ENCODE measurements at places on chromosomes 2 and 18. TPM values are rescaled to one million over a fixed set of nuclear protein-coding genes. Genes with fewer than 3 reads are reported as not detected.

DNA sequence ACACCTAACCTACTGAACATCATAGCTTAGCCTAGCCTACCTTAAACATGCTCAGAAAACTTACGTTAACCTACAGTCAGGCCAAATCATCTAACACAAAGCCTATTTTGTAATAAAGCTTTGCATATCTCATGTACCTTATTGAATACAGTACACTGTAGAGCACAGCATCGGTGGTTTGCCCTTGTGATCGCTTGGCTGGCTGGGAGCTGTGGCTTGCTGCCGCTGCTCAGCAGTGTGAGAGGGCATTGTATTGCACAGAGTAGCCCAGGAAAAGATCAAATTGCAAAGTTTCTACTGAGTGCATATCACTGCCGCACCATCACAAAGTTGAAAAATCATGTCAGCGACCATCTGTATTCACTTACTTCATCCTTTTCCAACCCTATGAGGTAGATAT is 62.3 kb upstream of the NCK2 start:
- no peaks in the 10 kb centered on the region for H3K27me3 ChIP-seq
- no peaks in the 10 kb centered on the region for H3K4me1 ChIP-seq
- no peak for DNase-seq
- no peak overlapping the region for H3K4me3 ChIP-seq
- no peak overlapping the region for H3K27ac ChIP-seq
- H3K36me3 ChIP-seq, result no peaks in the 10 kb centered on the region

DNA sequence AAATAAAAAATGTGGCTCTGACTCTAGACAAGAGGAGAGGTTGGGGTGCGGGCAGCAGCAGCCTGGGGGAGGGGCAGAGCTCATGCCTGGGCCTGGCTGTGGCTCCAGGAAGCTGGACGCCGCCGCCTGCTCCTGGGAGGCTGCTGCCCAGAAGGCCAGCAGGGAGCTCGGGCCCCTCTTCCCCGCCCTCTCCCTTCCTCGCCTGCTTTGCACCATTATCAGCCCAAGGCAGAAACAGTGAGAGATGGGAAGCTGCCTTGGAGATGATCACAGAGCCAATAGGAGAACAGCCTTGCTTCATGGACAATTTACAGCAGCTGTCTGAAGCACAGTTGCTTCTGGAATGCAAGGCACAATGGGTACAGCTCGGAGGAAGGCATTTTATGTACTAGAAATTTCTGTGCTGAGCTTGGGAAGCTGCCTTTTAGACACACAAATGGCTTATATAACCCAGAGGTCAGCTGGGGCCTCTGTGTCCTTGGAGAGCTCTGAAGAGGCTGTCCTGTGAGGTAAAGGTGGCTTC is 55.3 kb upstream of the AFF3 start:
- no peaks in the 10 kb centered on the region for H3K36me3 ChIP-seq
- peak; percentile 72 for DNase-seq
- H3K4me3 ChIP-seq, result no peak overlapping the region
- H3K27me3 ChIP-seq, result no peaks in the 10 kb centered on the region
- H3K27ac ChIP-seq, result peak overlapping the region; percentile 76
- H3K4me1 ChIP-seq, result peaks cover 15% of the 10 kb centered on the region

GRCh38 chr2:121071034-121071504 is 213.9 kb downstream of the TFCP2L1 start:
- H3K4me3 ChIP-seq, result no peak overlapping the region
- H3K27me3 ChIP-seq, result no peaks in the 10 kb centered on the region
- H3K36me3 ChIP-seq, result no peaks in the 10 kb centered on the region
- peak; percentile 50 for DNase-seq
- no peak overlapping the region for H3K27ac ChIP-seq

- no peaks in the 10 kb centered on the region for H3K36me3 ChIP-seq
- no peaks in the 10 kb centered on the region for H3K27me3 ChIP-seq
- H3K4me3 ChIP-seq, result no peak overlapping the region
- no peaks in the 10 kb centered on the region for H3K4me1 ChIP-seq
- no peak for DNase-seq
- no peak overlapping the region for H3K27ac ChIP-seq
Observed at GRCh38 chr2:174873471-174873870, 109.2 kb upstream of the CHRNA1 start.

DNA sequence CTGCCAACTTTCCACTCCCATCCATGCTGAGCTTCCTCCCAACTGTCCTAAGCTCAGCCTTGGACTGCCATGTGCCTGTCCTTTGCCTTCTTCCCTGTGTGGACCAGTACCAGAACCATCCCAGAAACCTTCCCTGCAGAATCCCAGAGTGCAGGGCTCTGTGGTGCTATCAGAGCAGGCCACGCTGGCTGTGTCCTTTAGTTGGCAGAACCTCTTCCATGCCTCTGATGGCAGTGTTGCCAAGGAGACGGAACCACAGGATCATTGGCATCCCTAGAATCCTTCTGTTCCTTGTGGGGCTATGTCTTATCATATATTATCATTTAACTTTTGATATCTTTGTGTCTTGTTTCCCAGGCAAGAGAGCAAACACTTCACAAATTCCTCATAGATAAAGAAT is 73.0 kb upstream of the NOSTRIN start:
- H3K36me3 ChIP-seq, result no peaks in the 10 kb centered on the region
- DNase-seq, result no peak
- no peaks in the 10 kb centered on the region for H3K27me3 ChIP-seq
- no peaks in the 10 kb centered on the region for H3K4me1 ChIP-seq

DNA sequence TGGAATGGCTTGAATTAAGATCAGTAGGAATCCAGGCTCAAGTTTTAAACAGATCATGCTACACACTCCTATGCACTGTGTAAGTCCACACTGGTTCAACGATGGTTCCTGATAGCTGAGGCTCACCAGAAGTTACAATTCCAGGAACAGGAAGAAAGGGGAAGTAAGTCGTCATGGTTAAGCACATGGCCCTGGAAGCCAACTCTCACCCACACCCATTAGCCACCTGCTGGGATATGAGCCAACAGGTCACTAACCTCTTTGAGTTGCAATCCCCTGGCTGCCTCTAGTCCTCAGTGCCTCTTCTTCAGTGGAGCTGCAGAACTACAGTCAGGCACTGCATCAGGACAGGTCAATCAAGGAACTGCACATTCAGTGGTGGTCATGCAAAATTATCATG is 133.5 kb downstream of the TMEM182 start:
- H3K27ac ChIP-seq, result no peak overlapping the region
- DNase-seq, result no peak
- no peaks in the 10 kb centered on the region for H3K27me3 ChIP-seq
- no peak overlapping the region for H3K4me3 ChIP-seq
- no peaks in the 10 kb centered on the region for H3K4me1 ChIP-seq

DNA sequence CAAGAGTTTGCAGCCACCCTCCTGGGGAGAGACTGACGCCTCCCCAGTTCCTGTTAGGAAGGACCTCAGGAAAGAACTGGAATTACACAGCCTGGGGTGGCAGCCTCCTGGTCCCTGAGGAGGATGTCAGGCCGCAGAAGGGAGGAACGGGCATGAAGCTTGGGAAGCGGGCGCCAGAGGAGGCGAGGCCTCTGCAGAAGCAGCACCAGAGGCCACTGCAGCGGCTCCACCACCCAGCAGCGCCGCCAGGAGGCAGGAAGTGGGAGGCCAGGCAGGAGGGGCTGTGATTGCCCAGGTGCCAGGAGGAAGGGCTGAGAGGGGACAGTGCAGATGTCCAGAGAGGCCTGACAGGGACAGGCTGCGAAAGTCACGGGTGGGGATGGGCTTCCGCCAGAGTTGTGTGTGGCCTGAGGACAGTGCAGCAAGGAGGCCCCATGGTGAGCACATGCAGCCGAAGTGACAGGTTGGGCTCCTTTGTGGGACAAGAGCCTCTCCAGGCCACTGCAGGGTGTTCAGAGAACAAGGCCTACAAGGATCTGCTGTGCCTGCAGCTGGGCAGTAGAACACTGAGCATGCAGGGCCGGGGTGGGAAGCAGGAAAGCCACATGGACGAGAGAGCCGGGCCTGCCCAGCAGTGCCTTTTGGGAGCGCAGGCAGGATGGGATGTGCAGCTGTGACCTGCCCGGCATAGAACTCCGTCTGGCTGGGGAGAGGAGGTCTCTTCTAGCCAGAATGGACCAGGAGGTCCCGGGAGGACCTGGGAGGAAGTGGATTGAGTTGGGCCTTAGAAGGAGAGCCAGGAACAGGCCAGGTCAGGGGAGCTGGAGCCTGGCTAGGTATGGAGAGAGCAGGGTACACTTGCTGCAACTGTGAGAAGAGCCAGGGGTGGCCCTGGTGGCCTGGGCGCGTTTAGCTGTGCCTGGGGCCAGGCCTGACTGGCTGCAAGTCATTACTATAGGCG is 39.1 kb upstream of the ALPP start:
- H3K4me1 ChIP-seq, result no peaks in the 10 kb centered on the region
- H3K27me3 ChIP-seq, result no peaks in the 10 kb centered on the region
- H3K36me3 ChIP-seq, result no peaks in the 10 kb centered on the region

- no peaks in the 10 kb centered on the region for H3K27me3 ChIP-seq
- DNase-seq, result no peak
- H3K36me3 ChIP-seq, result no peaks in the 10 kb centered on the region
- no peaks in the 10 kb centered on the region for H3K4me1 ChIP-seq
- no peak overlapping the region for H3K4me3 ChIP-seq
Observed at GRCh38 chr2:205883965-205884364, 201.7 kb downstream of the NRP2 start.

DNA sequence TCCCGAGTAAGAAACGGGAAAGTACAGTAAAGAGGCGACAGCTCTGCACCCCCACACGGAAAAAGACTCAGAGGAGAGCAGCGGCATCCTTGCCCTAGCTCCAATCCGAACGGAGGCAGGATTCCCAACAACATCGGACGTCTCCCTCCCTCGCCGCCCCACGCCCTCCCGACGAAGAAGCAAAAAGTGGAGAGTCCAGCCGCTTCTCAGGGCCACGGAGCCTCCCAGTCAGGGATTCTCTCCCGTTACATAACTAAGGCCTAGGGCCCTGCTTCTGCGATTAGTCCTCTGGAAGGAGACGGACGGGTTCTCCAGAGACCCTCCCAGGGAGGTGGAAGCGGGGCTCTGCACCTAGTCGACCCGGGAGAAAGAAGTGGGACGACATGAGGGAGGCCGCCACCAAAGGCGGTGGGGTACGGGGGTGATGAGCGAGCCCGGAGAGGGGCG is 587 bp downstream of the SUMO1 start:
- H3K27ac ChIP-seq, result peak overlapping the region; percentile 96
- peaks cover 5% of the 10 kb centered on the region for H3K4me1 ChIP-seq
- DNase-seq, result peak; percentile 13
- peak overlapping the region; percentile 84 for H3K4me3 ChIP-seq

DNA sequence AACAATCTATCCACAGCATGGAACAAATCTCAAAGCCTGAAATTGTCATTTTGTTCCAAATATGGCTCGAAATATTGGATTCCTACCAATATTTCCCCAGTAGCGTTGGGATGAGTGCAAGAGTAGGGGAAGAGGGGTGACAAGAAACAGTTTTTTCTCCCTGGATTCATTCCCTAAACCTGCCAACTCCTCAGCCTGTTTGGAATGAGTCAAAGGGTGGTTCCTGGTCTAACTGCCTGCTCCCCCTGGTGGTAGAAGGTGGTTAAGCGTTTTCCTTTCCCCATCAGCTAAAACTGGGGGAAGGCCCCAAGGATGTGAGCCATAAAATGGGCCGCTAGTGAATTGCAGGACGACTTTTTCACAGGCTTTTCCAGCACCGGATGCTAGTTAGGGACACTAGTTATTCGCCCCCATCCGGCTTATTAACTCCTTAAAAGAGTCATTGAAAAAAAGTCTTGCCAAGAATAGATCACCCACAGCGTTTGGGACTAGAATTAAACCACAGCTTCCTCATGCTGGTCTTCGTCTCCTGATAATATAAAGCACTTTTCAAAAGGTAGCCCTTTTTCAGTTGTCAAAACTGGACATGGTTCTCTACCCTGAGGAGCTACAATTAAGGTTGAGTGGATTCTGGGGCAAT is 72.5 kb downstream of the DHRS9 start:
- peak; percentile 35 for DNase-seq
- H3K27me3 ChIP-seq, result no peaks in the 10 kb centered on the region
- no peak overlapping the region for H3K27ac ChIP-seq
- no peaks in the 10 kb centered on the region for H3K4me1 ChIP-seq

GRCh38 chr2:208036357-208036756 is 11.0 kb upstream of the PLEKHM3 start:
- DNase-seq, result no peak
- no peak overlapping the region for H3K4me3 ChIP-seq
- H3K4me1 ChIP-seq, result no peaks in the 10 kb centered on the region
- no peak overlapping the region for H3K27ac ChIP-seq

DNA sequence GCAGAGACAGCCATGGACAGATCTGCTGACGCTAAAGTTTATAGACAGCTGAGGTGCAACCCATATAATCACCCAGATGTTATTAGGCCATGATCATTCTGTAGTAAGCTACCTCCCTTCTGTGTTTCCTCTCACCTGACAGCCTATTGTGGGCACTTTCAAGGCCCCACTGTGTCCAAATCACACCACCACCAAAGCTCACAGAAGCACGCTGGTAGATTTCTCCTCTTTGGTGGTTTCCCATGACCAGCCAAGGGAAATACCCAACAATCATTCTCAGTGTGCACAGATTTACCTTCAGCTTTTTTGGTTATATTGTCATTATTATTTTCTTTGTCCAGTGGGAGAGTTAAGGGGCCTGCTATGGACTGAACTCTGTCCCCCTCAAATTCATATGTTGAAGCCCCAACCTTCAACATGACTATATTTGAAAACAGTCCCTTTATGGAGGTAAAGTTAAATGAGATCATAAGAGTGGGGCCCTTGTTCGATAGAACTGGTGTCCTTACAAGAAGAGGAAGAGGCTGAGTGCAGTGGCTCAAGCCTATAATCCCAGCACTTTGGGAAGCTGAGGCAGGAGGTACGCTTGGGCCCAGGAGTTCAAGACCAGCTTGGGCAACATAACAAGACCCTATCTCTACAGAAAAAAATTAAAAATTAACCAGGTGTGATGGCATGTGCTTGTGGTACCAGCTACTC is 74.0 kb upstream of the MSH6 start:
- no peaks in the 10 kb centered on the region for H3K27me3 ChIP-seq
- H3K4me3 ChIP-seq, result no peak overlapping the region
- H3K4me1 ChIP-seq, result no peaks in the 10 kb centered on the region
- no peaks in the 10 kb centered on the region for H3K36me3 ChIP-seq
- no peak overlapping the region for H3K27ac ChIP-seq

The ITGA6 gene
- total RNA-seq, result 249 TPM

The RAB17 gene
- total RNA-seq, result 12.6 TPM

The RIT2 gene
- not detected for total RNA-seq

The VAMP5 gene
- total RNA-seq, result 27.0 TPM

The BIN1 gene
- 70.1 TPM for total RNA-seq

The SEMA4F gene
- total RNA-seq, result 16.5 TPM

The KCNJ13 gene
- 0.32 TPM for total RNA-seq

The FHOD3 gene
- 52.5 TPM for total RNA-seq

The MFF gene
- 180 TPM for total RNA-seq

Measured in prostate gland (tissue), 2 donors.